ENCODE measurements at places on chromosomes 1 and 21.
A peak's percentile ranks its signal among the peaks of the same experiment; 100 is the strongest.

- DNase-seq = peak; percentile 36
Observed at GRCh38 chr1:43671626-43672330, 21.8 kb downstream of the KDM4A start.

DNA sequence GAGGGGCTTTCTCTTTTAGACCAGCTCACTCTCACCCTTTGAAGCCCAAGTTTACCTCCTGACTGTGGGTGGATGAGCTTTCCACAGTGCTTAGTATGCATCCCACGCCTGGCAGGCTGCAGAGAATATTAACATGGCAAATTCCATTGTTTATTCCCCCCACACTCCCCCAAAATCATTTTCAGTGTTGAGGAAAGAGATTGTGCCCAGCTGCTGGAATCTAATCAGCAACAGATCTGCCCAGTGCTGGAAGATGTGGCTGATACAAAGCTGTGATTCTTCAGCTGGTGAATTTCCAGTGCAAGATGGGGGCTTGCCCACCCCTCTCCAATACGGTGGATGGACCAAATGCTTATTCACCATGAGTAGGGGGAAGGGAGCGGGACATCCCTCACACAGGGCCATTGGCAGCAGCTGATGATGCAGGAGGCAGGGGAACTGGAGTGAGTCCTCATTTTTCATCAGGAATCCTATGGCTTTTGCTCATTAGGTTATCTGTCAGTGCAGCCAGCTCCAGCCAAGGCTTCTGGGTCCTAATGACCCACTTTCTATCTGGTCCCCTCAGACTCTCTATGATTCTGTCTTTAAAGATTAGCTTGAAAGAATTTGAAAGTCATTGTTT, 39.7 kb upstream of the KCNA3 start:
- DNase-seq = no peak

GRCh38 chr1:6461538-6462411, 4.2 kb downstream of the TNFRSF25 start:
- DNase-seq = no peak

DNA sequence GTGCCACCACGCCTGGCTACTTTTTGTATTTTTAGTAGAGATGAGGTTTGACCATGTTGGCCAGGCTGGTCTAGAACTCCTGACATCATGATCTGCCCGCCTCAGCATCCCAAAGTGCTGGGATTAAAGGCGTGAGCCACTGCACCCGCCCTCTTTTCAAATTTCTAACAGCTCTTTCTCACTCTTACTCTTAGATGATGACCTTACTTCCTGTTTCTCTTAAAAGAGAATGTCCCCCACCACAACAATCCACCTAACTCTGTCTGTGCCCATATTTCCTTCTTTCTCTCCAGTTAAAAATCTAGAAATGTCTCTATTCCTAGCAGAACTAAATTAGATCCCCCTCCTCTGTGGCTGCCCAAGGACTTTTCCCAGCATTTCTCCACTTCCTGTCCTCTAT, 46.6 kb upstream of the RGS2 start:
- no peak for DNase-seq

GRCh38 chr21:42682661-42683210, 29.3 kb downstream of the PDE9A start:
- DNase-seq = no peak

DNA sequence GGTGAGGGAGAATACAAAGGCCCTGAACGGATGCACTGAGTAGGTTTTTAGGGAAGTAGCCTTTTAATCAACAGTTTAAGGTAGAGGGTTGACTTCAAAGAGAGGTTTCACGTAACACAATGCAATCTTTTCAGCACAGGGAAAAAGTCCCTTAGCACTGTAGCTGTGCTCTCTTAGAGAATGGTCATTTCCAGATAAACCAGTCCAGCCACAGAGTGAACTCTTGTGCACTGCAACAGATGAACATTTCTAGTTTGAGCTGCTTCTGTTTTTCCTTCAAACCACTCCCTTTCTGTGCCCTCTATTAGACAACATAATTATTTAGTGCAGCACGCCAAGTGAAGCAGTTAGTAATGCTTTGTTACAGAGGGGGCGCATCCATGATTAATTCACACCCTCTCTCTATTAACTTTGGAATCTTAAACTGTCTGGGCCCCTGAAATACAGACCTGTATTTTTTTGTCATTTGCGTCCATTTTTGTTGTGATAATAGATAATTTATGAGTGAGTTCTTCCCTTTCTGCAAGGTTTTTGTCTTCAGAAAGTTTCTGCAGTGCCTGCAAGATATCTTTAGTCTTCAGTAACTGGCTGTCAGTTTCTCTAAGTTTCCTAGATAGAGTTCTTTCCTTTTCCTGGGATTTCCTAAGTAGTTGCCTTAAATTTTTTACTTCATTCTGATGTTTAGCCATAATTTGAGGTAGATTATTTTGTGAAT, 22.9 kb downstream of the LCA5L start:
- no peak for DNase-seq

GRCh38 chr1:240652549-240652948, 40.6 kb upstream of the GREM2 start:
- DNase-seq = no peak

- no peak for DNase-seq
Observed at GRCh38 chr1:67777440-67777839, 55.8 kb downstream of the GNG12 start.
